Activated CD8-positive, alpha-beta memory T cell treated with anti-CD3 and anti-CD28 coated beads, Interleukin-2, amount 10 ng/mL, durations not matched to agents 7 days and 5 days (primary cell): ENCODE measurements at places on chromosomes 13 and 19.

DNA sequence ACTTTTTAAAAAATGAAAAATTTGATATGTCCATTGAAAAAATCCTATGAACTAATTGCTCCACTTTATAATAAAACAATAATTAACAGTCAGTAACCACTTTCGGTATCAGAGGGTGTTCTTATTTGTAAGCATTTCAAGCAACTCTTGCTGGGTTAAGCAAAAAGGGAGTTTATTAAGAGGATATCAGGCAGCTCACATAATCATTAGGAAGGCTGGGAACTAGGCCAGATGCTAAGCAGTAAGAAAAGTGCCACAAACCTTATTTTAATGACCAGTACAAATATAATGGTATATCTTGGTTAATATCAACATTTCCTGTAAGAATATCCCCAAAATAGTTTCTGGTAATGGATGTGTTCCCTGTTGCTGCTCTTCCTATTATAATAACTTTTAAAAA lies 2618.3 kb upstream of the PCDH20 start:
- no peak for DNase-seq

DNA sequence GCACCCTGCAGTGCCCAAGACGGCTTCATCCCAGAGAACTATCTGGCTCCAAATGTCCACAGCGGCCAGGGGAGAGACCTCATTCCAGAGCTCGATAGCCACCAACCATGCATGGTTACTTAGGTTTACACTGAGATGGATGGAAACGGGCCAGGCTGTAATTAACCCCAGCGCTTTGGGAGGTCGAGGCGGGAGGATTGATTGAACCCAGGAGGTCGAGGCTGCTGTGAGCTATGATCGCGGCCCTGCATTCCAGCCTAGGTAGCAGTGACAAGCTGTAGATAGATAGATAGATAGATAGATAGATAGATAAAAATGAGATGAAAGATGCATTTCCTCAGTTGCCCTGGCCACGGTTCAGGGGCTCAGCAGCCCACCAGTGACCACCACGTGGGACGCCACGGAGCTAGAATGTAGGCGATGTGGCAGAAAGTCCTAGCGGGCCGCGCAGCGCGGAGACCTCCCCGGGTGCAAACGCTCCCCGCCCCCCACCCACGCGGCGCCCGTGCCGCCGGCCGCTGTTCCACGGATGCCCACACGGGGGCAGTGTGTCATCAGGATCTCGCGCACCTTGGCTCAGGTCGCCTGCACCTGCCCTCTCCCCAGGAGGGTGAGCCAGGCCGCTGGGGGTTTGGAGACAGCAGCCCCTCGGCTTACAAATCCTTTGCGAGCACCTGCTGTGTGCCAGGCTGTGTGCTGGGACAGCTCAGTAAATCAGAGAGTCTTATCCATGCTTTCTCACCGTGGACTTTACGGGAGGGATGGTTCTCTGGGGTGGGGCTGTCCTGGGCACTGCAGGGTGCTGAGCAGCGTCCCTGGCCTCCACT lies 13.5 kb upstream of the TLE5 start:
- peak; percentile 73 for DNase-seq

DNA sequence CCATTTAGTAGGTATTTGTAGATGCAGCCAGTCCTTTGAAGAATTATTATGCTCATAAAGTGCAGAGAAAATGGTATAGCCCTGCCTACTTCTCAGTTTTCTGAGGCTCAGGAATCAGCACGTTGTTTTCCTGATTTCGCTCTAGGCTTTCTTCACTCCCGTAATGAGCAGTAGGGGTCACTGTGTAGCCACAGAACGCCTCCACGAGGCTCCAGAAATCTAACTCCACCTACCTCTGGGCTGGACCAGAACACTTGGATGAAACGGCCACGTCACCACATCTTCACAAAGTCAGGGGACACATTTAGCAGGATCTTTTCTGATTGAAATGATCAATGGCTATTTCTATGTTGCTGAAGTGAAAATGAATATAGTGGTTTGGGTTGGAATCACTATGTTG lies 49.8 kb upstream of the GTF3A start:
- DNase-seq, result peak; percentile 73

GRCh38 chr19:13181747-13182388 lies 31.7 kb downstream of the IER2 start:
- DNase-seq, result peak; percentile 55

DNA sequence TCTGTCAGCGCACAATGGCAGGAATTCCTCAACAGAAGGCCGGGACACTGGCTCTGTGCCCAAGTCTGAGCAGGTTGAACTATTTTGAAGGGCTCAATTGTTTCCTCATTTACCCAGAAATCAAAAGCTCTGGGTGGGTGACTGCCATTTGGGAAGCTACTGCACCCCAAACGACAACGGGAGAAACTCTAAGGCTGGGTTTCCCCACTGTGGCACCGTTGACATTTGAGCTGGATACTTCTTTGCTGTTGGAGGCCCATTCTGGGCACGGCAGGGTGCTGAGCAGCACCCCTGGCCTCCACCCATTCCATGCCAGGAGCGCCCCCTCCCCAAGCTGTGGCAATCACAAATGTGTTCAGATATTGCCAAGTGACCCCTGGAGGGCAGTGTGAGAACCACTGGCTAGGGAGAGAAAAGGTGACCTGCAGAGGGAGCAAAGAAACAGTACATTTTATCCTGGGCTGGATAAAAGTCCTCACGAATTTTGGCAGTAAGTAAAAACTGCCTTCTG lies 62.5 kb downstream of the RFX2 start:
- DNase-seq, result peak; percentile 38

- DNase-seq, result peak; percentile 95
Observed at GRCh38 chr19:18279516-18280246, 1.7 kb downstream of the JUND start.

- no peak for DNase-seq
Observed at GRCh38 chr13:33637978-33638743, 179.8 kb upstream of the RFC3 start.

- no peak for DNase-seq
Observed at GRCh38 chr13:107379407-107380155, 811.6 kb upstream of the ARGLU1 start.

DNA sequence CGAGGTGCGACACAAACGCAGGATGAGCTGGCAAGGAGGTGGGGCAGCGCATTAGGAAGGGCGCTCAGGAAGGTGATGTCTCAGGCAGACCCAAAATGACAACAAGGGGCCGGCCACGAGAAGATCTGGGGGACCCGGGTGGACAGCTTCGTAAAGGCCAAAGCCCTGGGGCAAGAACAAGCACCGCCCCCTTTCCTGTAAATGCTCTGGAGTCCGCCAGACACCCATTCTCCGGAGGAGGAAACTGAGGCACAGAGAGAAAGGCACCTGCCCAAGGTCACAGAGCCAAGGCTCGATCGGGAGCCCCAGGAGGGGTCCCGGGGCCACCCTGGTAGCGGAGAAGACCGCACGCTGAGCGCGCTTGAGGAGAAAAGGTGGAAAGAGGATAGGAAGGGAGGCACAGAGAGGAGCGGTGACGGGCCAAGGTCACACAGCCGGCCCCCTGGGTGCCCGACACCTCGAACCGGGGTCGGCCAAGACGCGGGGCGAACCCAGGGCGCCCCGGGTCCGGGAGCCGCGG lies 571 bp downstream of the SAFB2 start:
- DNase-seq, result peak; percentile 59

DNA sequence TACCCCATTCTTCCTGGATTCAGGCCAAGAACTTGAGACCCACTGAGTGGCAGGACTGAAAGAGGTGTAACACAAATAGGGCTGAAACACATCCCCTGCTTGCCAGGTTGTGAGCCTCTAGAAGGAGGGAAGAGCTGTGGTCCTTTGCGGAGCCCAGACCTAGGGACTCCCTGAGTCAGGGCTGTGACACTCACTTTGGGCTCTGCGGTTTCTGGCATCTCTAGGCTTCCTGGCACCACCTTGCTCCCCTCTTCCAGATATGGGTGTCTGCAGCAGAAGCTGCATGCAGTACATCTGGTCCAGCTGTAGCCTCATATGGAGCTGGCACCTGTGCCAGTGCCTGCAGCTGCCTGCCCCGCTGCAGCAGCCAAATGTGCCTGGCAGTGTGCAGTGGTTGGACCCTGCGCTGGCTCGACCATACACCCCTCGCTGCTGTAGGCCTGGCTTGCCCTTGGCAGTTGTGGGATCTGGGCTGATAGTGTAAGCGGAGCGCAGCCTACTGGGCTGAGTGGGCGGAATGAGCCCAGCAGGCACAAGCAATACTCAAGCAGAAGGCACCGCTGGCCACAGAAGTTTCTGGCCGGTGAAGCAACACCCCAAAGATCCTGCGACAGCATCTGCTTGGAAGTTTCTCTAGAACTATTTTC lies 290.4 kb downstream of the SLITRK6 start:
- no peak for DNase-seq

- no peak for DNase-seq
Observed at GRCh38 chr19:11166281-11167142, 10.9 kb upstream of the SPC24 start.

DNA sequence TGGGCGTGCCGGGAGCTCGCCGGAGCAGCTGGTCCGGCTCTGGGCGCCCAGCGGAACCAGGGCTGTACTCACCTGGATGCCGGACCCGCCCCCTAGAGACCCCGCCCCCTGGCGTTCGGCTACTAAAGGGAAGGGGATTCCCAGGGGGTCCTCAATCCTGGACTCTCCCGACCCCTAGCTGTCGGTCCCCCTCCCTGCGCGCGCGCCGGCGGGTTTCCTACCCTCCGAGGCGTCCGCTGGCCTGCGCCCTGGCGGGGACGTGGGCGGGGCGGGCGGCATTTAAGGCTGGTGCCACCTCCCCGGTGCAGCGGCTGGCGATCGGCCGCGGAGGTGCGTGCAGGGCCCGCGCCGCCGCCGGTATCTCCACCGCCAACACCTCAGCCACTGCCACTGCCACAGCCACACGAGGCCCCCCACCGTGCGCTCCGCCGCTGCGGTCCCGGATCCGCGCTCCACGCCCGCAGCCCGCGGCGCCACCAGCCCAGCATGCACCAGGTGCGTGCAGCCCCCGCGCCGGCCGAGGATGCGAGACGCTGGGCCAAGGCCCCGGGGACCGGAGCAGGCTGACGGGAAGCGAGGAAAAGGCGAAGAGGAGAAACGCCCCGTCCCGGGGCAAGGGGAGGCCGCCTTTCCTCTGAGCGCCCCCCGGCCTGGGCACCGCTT lies at the start of gene ATP12A:
ATP12A (plus strand) TSS at position 151 of the 663 bp plus-strand sequence; CDS start at position 487, 336 bp downstream.
- peak; percentile 53 for DNase-seq

GRCh38 chr13:105979131-105980011 lies 556.1 kb downstream of the EFNB2 start:
- no peak for DNase-seq

DNA sequence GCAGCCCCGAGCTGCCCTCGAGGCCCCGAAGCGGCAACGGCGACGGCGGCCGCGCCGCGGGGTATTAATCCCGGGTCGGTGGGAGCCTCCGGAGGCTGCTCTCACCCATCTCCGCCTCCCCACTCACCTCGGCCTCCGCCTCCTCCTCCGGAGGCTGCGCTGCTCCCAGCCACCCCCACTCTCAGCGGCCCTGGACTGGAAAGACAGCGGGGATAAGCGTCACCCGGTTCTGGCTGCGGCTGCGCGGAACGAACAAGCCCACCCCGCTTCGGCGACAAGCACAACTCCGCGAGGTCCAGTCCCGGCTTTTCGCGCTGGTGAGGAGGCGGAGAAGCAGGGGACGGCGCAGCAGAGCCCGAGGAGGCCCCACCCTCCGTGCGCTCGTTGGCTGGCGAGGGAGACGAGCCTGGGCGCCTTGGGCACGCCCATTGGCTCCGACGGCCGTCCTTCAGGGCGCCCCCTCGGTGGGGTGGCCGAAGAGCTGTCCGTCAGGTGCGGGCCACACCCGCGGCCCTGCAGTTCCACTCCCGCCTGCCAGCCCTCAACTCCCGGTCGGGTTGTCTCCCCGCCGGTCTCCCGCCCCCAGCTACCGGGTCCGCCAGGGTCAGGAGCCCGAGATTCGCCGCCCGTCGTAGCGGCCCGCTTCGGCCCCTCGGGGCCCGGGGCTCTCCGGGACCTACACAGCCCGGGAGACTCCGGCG lies at the start of gene ZMYM5:
ZMYM5 (minus strand) TSS at position 327 of the 701 bp plus-strand sequence. CDS start 11,469 bp downstream, outside the sequence.
- peak; percentile 99 for DNase-seq

- no peak for DNase-seq
Observed at GRCh38 chr19:51503286-51503817, 1.8 kb upstream of the SIGLEC12 start.

GRCh38 chr19:812747-813218 lies 9.0 kb downstream of the PLPPR3 start:
- DNase-seq, result no peak

DNA sequence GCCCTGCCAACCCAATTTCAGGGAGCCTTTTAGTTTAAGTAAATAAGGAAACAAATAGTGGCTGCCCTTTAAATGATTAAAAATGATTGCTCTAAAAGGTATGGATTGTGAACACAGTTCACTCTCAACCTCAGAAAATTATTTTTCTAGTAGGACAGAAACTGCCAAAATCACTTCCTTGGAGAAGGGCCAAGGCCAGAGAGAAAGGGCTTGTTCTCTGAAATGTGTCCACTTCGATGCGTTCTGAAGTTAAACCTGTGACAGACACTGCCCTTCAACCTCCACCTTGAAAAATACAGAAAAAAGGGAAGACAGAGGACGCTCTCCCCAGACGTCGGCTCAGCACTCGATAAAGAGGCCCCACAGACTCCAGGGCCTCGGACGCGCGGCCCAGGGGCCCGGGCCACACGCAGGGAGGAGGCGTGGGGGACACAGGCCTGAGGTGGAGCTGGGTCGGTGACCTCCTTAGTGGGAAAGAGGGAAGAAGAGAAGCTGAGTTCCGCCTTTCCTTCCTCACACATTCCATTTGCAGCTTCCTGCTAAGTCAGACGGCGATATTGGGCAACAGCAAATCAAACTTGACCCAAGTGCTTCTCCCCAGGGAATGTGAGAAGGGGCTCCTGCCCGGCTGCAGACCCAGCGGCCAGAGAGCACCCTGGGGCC lies 63.6 kb downstream of the RASA3 start:
- no peak for DNase-seq

DNA sequence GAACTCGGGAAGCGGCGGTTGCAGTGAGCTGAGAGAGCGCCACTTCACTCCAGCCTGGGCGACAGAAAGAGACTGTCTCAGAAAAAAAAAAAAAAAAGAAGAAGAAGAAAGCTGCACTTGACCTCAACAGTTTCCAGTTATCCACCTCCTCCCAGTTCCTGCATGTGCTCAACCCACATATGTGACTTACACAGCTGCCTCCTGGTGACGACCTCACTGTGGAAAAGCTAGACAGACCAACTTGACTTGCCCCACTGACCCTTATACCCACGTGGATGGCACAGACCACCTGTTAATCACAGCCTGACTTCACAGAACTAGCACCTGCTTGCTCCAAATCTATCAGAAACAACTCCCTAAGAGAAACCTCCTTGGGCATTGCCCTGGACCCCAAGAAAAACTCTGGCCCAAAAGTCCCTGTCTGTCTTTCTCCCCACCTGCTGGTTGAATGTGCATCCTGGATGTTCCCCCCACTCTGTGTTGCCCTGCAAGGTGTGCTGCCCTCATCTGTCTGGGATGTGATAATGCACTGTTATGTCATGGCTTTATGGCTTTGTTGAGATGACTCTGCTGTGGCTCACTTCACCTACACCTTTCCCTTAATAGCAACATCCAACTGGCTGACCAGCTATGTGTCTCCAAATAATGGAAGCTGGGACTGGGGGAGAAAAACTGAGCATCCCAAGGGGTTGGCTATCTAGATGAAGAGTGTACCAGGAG lies 2.8 kb downstream of the ZNF20 start:
- DNase-seq, result peak; percentile 49

GRCh38 chr19:2150794-2151338 lies 500 bp downstream of the AP3D1 start:
- peak; percentile 53 for DNase-seq

GRCh38 chr13:98798849-98799645 lies 46.6 kb upstream of the SLC15A1 start:
- no peak for DNase-seq
